NCI-H510A treated with DMSO at 0.1 percent for 48 hours (cell line): ENCODE measurements at places on chromosomes 6 and 20.

GRCh38 chr6:138815797-138816528 lies 20.1 kb downstream of the ECT2L start:
- peak; percentile 58 for DNase-seq

DNA sequence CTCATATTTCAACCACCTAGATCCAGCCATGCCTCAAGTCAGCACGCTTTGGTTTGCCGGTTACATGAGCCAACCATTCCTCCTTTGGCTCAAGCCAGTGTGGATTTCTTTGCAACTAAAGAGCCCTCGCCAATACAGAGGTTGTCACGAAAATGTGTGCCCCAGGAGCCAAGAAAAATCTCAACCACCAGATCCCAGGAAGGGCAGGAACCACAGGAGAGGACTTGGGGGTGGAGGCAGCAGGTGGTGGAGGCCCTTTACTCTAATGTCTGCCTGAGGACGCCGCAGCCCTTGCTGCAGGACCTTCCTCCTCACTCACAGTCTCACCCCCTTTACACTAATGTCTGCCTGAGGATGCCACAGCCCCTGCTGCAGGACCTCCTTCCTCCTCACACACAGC lies 144.8 kb upstream of the PHACTR3 start:
- DNase-seq: no peak

- no peak for DNase-seq
Measured at GRCh38 chr6:168590406-168590805, 149.4 kb downstream of the SMOC2 start.

DNA sequence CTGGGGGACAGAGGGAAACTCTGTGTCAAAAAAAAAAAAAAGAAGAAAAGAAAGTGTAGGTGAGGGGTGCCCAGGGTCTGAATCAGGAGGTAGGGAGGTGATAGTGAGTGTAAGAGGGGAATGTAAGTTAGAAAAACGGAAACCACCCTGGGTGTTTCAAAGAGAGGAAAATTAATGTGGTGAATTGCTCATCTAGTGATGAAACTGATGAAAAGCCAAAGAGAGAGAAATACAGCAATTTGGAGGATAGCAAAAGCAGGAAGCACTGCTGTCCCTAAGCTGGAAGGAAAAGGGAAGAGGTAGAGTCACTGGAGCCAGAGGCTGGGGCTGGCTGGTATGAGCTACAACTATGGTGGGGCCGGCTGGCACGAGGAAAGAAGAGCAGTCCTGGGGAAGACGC lies 85.0 kb upstream of the CEP85L start:
- DNase-seq: no peak

DNA sequence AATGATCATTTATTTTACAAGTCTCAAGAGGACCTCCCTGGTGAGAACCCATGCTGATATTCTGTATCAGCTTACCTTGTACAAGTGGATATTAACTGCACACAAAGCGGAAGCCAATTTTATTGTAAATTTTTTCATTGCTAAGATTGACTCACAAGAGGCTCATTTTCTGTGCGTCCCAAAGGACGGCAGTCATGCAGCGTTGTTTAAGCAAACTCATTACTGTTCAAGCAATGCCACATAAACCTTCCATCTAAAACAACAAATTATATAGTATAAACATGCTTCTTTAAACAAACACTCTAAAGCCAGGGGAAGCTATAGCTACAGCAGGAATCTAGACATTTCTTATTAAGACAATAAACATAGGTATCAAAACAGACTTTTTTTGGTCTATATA lies 575.3 kb downstream of the FRK start:
- DNase-seq: peak; percentile 50

DNA sequence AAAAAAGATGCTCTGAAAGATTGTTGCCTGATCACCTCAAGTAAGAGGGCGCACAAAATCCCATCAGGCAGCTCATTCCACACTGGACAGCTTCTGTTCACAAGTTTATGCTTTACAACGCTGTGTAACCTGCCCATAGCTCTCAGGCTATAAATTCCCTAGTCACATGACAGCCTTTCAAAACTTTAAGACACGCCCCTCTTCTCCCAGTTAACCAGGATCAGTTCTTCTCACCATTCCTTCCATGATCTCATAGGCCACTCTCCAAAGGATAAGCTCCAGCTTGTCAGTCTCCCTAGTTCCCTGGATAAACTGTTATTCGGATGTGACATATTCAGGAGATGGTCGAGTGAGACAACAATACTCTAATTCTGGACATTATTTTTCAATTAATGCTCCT lies 15.0 kb downstream of the ADNP start:
- peak; percentile 7 for DNase-seq

GRCh38 chr6:24683297-24684296 lies 16.7 kb downstream of the ACOT13 start:
- no peak for DNase-seq

- DNase-seq: no peak
Measured at GRCh38 chr20:44956410-44956809, 3.8 kb downstream of the TOMM34 start.

- no peak for DNase-seq
Measured at GRCh38 chr6:130390890-130391289, 25.1 kb downstream of the TMEM200A start.

DNA sequence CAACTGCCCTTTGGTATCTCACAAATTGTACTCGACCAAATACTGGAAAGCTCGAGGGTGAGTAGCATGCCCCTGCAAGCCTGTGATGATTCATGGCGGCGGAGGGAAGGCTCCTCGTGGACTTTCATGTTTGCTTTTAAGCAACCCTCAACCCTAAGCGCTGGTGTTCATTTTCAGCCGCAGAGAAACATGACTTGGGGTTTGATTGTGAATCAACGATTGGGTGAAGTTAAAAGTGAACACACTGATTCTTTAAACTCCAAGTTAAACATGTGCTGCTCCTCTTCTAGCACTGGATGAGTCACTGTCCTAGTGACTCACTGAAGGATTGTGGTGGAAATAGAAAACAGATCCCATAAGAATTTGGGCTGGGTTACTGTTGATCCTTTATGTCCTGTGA lies 8.3 kb downstream of the CD109 start:
- no peak for DNase-seq

DNA sequence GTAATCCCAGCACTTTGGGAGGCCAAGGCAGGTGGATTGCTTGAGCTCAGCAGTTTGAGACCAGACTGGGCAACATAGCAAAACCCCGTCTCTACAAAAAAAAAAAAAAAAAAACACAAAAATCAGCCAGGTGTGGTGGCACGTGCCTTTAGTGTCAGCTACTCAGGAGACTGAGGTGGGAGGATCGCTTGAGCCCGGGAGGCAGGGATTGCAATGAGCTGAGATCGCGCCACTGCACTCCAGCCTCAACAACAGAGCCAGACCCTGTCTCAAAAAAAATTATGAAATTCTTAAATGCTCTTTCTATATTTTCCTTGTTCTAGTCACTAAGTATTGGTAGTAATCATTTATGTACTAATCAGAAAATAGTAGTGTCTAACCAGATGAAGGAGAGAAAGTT lies 30.6 kb downstream of the SYTL3 start:
- DNase-seq: no peak

GRCh38 chr6:156508923-156509322 lies 268.3 kb upstream of the ARID1B start:
- no peak for DNase-seq

- DNase-seq: no peak
Measured at GRCh38 chr6:123117145-123117908, 121.3 kb downstream of the CLVS2 start.

- DNase-seq: no peak
Measured at GRCh38 chr6:166361077-166361429, 18.7 kb upstream of the SFT2D1 start.

DNA sequence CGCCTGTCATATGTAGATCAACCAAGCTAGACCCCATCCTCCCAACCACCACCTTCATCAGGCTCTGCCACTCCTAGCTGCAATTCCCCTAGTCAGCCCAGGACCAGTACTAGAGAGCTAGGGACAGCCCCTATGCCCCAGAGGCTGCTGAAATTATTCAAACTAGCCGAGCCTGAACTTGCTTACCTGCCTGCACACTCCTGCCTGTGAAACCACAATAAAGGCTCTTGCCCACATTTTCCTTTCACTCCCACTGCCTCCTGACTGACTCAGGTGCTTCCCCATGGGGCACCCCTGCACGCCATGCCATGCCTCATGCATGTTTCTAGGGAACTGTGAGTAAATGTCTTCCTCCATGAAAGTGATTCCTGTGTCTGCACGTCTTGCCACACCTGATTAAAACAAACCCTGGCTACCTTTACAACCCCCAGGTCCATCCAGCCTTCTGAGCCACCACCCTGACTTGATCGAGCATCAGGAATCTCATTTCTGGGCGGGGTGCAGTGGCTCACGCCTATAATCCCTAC lies 66.5 kb upstream of the IER3 start:
- no peak for DNase-seq

DNA sequence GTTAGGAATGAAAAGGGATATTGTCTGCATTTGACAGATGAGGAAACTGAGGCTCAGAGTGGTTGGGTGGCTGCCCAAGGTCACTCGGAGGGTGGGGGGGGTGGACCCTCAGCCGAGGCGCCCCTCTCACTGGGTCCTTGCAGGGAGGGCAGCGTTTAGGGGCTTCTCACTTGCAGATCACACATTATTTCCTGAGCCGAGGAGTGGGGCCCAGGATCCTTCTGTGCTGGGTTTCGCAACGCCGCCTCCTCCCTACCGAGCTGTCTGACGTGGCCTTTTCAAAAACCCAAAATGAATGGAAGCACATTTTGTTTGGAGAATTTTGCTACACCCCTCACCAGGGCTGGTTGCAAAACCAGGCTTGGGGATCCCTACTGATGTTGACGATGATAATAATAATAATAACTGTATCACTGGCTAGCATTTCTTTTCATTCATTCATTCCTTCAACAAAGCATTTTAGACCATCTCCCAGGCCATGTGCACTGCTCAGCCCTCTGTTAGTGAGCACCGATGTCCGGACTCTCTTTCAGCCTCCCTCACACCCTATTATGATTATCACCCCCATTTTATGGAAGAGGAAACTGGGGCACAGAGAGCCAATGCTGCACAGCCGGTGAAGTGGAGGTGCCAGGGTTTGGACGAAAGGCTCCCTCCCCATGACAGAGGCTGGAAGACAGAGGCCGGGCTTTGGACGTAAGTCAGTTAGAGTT lies 5.2 kb downstream of the DLGAP4 start:
- no peak for DNase-seq

GRCh38 chr20:37519508-37520418 lies 1.3 kb upstream of the NNAT start:
- DNase-seq: peak; percentile 76

- DNase-seq: no peak
Measured at GRCh38 chr6:57246307-57246706, 24.2 kb upstream of the RAB23 start.

DNA sequence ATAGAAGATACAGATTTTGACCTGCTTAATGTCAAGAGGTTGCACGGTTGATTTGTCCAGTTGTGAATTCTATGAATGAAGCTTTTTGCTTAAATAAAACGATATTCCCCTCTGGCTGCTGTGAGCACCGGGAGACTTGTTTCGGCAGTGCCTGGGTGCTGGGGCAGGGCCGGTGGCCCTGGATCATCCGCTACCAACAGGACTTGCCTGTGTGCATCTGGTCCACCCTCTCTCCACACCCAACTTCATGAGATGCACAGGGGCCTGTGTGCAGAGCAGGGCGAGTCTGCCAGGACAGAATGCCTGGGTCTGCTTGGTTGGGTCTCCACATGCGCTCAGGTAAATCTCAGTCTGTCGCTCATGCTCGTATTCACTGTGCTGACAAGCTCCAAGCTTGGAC lies 65.5 kb downstream of the TSHZ2 start:
- DNase-seq: no peak

GRCh38 chr6:79077715-79078074 lies 359 bp downstream of the PHIP start:
- peak; percentile 53 for DNase-seq

GRCh38 chr6:2854396-2854982 lies 12.8 kb upstream of the SERPINB1 start:
- no peak for DNase-seq

- DNase-seq: no peak
Measured at GRCh38 chr20:11467436-11467835, 450.3 kb upstream of the BTBD3 start.

DNA sequence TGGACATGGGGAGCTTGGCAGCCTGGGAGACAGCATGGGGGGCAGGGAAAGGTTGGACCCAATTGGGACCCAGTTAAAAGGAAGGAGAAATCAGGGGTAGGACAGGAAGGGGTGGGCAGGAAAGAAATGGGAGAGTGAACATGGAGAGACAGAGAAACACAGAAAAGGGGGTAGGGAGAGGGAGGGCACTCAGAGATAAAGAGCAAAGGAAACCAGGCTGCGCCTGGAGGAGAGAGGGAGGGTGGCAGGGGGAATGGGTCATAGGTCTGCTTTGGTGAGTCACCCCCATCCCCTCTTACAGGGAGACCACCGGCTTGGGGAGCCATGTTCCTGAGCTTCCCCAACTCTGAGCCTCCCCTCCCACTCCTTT lies 46.7 kb downstream of the RAB44 start:
- no peak for DNase-seq

GRCh38 chr20:14522595-14522994 lies 185.2 kb upstream of the FLRT3 start:
- no peak for DNase-seq

GRCh38 chr20:16864963-16865362 lies 116.8 kb downstream of the OTOR start:
- DNase-seq: no peak

DNA sequence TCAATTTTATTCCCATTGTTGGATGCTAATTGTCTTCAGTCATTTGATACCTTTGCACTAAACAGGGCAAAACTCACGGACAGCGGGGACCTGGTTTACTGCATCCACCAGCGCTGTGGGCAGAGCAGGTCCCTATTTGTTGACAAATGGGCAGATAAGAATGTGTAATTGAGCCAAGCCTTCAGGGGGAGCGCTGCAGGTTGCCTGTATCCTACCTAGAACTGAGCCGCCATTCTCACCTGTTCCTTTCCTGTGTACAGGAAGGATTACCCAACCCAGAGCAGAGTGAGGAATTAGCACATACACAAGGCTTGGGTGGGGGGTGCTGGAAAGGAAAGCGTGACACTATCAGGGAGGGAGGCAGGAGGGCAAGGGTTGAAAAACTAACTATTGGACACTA lies 89.1 kb upstream of the FOXA2 start:
- DNase-seq: no peak

GRCh38 chr6:111667931-111668330 lies 62.3 kb upstream of the TRAF3IP2 start:
- DNase-seq: peak; percentile 2
